ENCODE measurements at places on chromosomes 13 and 19.
A peak's percentile ranks its signal among the peaks of the same experiment; 100 is the strongest.

- DNase-seq: no peak
Measured at GRCh38 chr13:23985060-23985459, 87.8 kb upstream of the C1QTNF9B start.

- no peak for DNase-seq
Measured at GRCh38 chr13:44199627-44200207, 173.9 kb upstream of the SERP2 start.

DNA sequence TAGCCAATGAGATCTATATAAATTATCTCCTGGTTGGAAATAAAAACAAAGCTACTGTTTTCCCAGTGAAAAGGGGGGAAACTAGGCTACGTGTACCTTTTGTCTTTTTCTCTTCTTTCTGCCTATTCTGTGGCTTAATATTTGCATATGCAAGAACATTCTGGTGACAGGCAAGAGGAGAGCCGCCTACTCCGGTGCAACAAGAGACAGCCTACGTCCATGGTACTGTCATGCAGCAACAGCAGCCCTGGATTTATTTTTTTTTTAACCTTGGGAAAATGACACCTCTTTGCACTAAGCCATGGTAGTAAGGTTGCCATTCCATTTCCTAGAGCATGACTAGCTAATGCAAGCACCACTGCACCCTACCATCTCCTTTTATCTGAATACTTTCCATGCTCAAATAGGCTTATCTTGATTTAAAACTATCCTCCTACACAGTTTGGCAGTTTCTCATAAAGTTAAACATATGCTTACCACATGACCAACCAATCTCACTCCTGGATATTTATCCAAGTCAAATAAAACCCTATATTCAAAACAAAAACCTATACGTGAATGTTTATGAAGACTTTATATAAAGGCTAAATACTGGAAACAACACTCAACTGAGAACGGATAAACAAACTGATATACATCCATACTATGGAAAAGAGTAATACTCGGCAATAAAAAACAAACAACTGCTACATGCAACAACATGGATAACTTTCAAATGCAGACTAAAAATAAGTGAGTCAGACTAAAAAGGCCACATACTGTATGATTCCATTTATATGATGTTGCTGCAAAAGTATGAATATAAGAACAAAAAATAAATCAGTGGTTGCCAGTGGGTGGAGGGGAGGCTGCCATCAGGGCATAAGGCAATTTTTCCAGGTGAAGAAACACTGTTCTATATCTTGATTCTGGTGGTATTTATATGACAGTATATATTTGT is 17.3 kb downstream of the NUFIP1 start:
- no peak for DNase-seq

- no peak for DNase-seq
Measured at GRCh38 chr19:14089412-14089661, 1.2 kb downstream of the SAMD1 start.

GRCh38 chr13:113022745-113023574 is 53.9 kb downstream of the MCF2L start:
- no peak for DNase-seq

GRCh38 chr19:2290441-2291184 is 8.6 kb upstream of the PEAK3 start:
- DNase-seq: no peak

DNA sequence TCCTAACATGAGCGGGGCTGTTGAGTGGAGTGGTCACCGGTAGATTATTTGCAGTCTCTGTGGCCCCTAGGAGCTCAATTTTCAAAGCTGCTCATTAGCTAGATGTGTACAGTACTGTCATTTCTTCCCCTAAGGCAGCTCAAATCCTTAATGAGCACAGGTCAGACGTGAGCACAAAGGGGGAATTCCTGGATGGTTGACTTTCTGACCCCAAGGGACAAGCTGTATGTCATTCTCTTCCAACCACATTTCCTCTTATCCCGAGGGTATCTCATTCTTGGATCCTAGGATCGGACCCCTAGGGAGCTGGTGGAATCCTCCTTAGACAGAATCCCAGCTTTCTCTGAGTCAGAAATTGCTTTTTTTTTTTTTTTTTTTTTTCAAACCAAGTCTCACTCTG is 5.7 kb upstream of the OR7G3 start:
- no peak for DNase-seq

- no peak for DNase-seq
Measured at GRCh38 chr13:73911361-73911760, 222.8 kb downstream of the KLF12 start.

- no peak for DNase-seq
Measured at GRCh38 chr19:38900202-38900629, 447 bp downstream of the NFKBIB start.

- DNase-seq: no peak
Measured at GRCh38 chr19:38815059-38816001, 2.6 kb upstream of the LGALS4 start.

DNA sequence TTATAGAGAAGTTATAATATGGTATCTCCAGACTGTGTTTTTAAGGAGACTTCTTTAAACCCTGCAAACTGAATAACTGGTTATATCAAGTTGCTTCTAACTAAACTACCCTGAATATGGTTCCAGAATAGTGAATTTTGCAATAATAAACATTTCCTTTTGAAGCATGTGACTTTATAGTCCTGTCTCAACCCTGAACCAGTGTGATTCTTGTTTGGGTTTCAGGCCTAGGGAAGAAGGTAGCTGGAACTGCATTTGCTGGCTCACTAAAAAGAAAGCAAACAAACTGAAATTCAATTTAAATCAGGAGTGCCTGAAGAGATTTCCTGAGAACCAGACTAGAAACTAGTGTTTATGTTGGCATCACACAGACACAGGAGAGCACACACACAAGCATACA is 4.9 kb downstream of the ARHGEF7 start:
- DNase-seq: no peak

GRCh38 chr13:100833427-100833826 is 158.8 kb upstream of the TMTC4 start:
- DNase-seq: no peak

DNA sequence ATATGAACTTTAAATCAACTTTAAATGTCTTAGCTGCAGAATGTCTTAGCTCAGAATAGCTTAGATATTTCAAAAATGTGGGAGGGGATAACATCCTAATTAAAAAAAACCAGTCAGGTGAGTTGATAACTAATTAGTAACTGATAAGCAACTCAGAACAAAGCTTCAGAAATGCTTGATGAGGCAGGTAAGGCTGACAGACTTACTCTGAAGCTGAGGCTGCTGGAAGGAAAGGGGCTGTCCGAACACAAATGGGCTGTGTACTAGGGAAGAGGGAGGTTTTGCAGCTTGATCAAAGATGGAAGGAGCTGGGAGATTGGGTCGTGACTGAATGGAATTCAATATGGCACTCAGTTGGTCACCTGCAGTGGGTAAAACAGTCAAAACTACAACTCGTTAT is 91.2 kb upstream of the FBXL3 start:
- DNase-seq: no peak

DNA sequence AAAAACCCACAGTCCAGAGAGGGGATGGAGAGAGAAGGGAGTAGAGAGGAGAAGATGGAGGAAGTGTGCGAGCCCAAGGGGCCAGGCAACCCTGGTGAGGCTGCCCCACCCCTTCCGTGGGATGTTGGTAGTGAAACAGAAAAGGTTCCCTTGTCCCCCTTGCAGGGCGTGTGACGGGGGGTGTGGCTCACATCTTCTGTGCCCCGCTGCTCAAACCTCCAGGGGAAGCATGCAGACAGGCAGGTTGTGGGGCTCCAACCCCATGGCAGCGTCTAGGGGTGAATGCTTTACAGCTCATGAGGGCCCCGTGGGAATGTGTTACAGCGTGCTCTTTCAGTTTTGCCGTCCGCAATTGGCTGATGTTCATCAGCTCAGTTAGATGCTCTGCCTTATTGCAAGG is 14.7 kb upstream of the EVI5L start:
- no peak for DNase-seq

DNA sequence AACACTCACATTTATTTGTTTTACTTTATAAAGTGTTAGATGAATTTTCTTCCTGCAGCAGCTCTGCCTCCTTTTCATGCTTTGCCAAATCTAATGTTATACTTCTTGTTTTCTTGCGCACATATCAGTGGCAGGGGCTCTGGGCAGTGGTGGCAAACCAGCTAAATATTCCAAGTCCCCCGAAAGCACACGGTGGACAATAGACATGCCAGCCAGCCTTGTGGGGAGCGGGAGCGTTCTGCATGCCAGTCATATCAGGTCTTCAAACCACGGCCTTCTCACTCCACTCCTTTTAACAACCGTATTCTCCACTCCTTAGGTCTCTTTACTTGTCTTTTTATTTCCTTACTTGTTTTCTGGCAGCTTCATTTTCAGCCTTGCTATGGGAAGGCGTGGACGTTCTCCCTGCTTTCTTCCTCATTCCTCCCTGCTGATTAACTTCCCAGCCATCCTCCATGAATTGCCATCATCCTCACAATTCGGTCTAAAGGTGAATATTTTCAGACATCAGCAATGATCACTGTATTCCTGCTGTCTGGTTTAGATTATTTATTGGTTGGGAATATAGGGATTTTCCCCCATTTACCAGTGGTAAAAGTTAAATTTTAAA is 77.1 kb upstream of the WASF3 start:
- no peak for DNase-seq

GRCh38 chr19:51480590-51480989 is 2.3 kb downstream of the CEACAM18 start:
- no peak for DNase-seq

- no peak for DNase-seq
Measured at GRCh38 chr19:51602189-51602854, 27.9 kb downstream of the SIGLEC5 start.

DNA sequence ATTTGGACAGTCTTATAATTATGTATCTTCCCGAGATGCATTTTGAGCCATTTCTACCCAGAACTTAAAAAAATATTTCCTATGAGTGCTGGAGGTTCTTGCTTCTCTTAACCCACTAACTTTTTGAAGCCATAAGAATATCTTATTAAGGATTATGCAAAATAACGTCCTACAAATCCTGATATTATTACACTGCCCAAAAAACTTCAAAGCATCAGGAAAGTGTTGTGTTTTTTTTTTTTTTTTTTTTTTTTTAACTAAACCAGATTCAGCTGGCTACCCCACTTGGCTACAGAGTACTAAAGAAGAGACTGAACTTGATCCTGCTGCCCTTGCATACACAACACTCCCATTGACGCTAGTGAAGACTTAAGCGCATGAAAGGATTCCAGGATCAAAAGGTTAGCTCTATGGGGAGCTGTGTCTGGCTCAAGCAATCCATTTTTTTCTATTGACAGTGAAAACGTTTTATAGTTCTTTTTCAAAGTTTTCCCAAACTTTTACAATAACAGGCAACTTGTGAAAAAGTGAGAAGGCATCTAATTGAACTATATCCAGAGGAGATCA is 141.4 kb downstream of the KCNRG start:
- DNase-seq: no peak

GRCh38 chr19:48672994-48673393 is at the start of gene NTN5:
TSS of gene NTN5 (minus strand) at chr19:48673017. CDS start at chr19:48670986, 2,031 bp downstream.
- DNase-seq: no peak

- no peak for DNase-seq
Measured at GRCh38 chr13:99434258-99434788, 66.9 kb upstream of the TM9SF2 start.

DNA sequence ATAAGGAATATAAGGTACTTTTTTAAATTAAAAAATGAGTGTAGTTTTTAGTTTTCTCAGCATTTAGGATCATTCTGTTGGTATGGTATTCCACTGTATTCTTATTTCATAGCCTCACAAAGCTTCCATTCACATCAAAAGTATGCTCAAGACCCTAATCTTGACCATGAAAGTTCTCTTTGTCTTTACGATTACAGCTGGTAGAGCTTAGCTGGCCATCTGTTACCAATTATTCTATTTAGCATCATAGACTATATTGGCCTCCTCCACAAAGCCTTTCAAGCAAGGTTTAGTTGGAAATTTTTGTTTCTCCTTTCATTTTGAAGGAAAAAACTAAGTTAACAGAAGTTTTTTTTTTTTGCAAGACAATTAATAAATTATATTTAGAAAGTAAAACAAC is 245.1 kb downstream of the KCTD12 start:
- DNase-seq: peak; percentile 35

DNA sequence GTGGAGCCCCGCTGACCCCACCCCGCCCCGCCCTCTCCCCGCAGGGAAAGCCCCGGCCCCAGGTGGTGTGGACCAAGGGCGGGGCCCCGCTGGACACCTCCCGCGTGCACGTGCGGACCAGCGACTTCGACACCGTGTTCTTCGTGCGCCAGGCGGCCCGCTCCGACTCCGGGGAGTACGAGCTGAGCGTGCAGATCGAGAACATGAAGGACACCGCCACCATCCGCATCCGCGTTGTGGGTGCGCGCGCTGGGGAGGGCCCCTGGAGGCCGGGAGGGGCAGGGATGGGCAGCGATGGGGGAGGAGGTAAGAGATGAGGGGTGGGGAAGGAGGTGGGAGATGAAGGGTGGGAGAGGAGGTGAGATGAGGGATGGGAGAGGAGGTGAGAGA is 17.2 kb upstream of the EMC10 start:
- no peak for DNase-seq

DNA sequence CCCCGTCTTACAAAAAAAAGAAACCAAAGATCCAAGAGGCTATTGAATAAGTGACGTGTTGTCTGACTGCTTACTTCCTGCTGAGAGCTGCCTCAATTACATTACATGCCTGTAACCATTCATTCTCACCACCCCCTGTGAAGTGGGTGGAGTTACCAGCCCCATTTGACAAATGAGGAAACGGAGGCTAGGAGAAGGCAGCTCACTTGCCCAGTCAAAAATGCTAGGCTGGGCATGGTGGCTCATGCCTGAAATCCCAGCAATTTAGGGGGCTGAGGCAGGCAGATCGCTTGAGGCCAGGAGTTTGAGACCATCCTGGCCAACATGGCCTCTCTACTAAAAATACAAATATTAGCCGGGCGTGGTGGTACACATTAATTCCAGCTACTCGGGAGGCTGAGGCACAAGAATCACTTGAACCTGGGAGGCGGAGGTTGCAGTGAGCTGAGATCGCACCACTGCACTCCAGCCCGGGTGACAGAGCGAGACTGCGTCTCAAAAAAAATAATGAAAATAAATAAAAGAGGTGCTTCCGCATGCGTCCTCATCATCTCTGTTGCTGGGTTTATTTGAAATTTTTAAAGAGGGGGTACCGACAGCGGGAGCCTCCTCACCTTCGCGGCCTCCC is 499 bp downstream of the LSM7 start:
- peak; percentile 43 for DNase-seq

DNA sequence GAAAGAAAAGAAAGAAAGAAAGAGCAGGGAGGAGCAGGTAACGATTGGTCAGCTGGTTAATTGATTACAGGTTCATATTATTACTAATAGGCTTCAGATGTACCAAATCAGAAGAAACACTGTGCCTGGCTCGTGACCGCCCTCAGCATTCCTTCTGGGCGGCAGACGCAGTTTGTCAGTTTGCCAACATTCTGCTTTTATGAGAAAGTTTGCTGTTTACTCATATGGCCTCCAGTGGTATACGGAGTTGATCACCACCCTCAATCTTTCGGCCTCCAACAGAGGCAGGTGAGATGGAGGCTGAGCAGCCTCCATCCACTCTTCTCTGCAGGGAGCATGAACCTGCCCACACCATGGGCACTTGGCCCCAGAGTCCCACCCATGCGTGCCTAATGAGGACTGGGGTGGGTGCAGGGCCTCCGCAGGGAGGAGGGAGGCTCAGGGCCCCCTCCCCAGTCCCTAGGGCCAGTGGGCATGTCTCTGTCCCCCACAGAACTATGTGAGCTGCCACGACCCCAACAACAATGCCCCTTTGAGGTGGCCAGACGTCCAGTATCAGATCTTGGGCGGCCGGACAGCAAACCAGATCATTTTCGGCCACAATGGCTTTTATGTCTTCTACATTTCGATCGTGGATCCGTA is 8.8 kb downstream of the PRR22 start:
- no peak for DNase-seq

GRCh38 chr19:15937771-15938170 is 3.4 kb upstream of the CYP4F11 start:
- DNase-seq: no peak

- no peak for DNase-seq
Measured at GRCh38 chr19:17340302-17340870, 3.0 kb downstream of the GTPBP3 start.

All from astrocyte of the cerebellum (primary cell).